ENCODE measurements at places on chromosomes 5 and 9.
A peak's percentile ranks its signal among the peaks of the same experiment; 100 is the strongest.

- peak; percentile 77 for DNase-seq
Measured at GRCh38 chr5:113382731-113383130, 52.1 kb downstream of the TSSK1B start.

DNA sequence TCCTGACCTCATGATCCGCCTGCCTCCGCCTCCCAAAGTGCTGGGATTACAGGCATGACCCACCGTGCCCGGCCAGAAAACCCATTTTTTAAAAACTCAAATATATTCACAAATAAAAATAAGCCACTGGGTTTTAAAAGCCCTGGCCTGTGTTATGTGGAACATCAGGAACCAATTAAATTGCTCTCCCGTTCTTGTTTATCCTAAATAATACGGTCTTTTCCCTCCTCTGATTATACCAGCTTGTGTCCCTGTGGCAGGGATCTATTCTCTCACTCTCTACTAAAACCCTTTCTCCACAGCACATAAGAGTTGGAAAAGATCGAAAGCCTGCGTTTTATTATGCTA is 30.1 kb upstream of the LPAR1 start:
- DNase-seq: no peak

- no peak for DNase-seq
Measured at GRCh38 chr5:128877476-128877875, 87.8 kb upstream of the SLC27A6 start.

DNA sequence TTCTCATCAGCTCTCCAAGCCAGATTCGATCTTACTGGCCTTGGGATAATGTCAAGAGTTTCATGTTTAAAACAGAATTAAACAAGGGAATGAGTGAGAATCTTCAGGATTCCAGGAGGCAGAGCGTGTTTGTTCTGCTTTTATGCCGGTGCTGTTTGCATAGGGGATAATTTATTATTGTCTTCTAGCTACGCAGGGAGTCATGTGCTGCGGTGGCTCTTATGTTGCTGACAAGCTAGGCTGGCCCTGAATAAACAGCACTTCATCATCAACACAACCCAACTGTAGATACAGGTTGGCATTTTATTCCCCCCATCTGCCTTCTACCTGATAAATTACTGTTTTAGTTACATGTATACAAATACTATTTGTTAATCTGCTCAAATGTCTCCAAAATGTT is 47.1 kb upstream of the PCA3 start:
- DNase-seq: no peak

- no peak for DNase-seq
Measured at GRCh38 chr5:91443761-91444467, 60.8 kb upstream of the ARRDC3 start.

DNA sequence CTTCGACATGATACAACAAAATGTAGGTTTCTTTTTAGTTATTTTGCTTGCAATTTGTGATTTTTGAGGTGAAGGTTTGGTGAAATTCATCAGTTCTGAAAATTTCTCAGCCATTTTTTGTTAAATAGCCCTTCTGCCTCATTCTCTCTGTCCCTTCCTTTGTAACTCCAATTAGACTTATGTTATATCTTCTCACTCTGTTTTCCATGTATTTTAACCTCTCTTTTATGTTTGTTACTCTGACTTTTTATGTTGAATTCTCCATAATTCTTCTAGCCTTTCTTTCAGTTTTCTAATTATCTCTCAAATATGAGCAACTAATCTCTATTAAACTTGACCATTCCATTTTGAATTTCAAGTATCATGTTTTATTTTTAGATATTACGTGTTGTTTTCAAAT is 172.2 kb upstream of the VCAN start:
- no peak for DNase-seq

- no peak for DNase-seq
Measured at GRCh38 chr5:24433555-24433954, 211.2 kb downstream of the CDH10 start.

- no peak for DNase-seq
Measured at GRCh38 chr5:125006011-125006685, 259.7 kb upstream of the ZNF608 start.

GRCh38 chr9:117103438-117104110 is 311.3 kb downstream of the ASTN2 start:
- no peak for DNase-seq

- DNase-seq: peak; percentile 11
Measured at GRCh38 chr9:29773676-29774075, 2200.4 kb upstream of the C9orf72 start.

DNA sequence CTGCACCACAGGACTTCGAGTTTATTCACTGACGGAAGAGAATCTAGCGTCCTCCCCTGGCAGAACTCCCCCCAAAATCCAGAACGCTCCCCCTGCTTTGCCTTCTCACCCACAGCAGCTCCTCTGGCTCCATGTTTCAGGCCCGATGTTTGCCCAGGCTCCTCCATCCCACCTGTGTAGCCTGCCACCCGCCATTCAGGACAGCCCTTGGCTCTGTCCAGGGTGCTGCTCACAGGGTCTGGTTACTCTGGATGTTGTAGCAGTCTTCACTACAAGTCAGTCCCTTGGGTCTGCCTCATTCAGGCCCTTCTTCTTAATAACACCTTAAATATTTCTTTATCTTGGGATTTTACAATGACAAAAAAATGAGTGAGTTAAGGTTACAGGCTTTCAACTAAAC is 41.3 kb upstream of the SV2C start:
- no peak for DNase-seq

DNA sequence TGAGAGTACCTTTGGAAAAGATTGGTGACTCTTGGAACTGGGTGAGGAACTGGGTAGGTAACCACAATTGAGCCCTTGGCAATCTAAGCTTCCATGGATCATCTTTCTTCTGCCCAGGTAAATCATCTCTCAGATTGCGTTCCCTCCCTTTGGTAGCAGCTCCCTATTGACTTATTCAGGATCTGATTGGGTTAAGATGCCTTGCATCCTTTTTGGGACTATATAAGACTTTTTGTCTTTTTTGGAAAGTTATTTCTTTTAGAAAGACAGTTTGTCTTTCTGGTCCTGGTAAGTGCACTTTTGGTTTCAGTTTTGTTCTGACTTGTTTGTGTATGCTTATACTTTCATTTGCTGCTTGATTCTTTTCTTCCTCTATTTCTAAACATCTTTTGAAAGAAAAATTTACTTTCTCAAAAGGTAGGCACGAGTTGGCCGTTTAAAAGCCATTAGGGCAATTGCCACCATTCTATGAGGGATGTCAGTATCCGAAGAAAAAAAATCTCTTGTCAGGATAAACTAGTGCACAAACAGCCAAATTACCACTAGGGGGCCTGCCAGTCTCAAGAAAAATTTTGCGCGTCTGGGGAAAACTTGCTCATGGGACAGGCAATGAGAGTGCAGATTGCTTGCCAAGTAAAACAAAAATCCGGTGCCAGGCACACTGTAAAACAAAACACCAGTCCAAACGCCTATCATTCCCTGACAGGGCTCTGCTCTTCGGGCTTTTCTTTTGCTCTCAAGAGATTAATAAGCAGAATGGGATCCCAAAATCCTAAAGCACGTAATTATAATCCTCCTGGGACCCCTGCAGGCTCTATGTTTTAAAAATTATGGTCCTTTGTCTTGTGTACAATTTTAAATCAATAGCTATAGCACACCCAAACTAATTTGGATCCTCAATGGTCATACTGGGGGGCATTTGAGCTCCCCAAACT is 12.8 kb downstream of the OR1J1 start:
- peak; percentile 80 for DNase-seq

- DNase-seq: no peak
Measured at GRCh38 chr5:156825688-156826087, 24.4 kb upstream of the PPP1R2B start.

- no peak for DNase-seq
Measured at GRCh38 chr5:606061-606460, 6.1 kb upstream of the CEP72 start.

DNA sequence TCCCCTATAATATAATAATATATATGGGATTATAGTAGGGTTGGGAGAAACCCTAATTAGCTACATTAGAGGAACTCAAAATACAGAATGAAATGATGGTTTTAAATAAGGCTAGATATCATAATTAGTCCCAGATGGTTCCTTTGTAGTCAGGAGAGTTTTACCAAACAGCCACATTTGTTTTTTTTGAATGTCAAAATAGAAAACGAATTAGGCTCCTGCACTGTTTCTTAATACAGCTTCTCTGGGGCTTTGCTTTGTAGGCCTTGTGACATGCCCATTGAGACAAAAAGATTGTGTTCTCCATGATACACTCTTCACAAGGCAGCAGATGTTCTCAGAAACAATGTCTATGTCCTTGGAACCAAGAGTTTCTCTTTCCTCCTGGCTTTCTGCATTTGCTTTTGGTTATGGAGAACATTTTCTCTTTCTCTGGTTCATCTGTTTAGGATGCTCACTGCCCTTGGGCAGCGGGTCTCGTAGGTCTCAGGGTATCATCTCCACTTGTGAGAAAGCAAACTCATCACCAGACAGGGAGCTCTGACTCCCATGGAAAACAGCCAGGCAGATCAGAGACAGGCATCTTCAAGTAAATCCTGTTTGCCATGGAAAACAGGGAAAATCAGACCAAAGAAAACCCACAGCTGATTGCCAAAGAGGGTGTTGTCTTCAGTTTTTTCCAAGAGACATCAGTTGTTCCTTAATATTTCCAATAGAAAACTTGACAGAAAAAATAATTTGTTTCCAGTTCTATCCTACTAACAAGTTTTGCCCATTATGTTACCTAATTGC is 54.1 kb upstream of the RPS23 start:
- DNase-seq: no peak

GRCh38 chr9:9100070-9100469 is 1300.5 kb upstream of the DMAC1 start:
- DNase-seq: no peak

GRCh38 chr5:140360681-140361479 is 886 bp downstream of the SLC4A9 start:
- DNase-seq: no peak

GRCh38 chr5:113062869-113063508 is 86.4 kb downstream of the DCP2 start:
- no peak for DNase-seq

DNA sequence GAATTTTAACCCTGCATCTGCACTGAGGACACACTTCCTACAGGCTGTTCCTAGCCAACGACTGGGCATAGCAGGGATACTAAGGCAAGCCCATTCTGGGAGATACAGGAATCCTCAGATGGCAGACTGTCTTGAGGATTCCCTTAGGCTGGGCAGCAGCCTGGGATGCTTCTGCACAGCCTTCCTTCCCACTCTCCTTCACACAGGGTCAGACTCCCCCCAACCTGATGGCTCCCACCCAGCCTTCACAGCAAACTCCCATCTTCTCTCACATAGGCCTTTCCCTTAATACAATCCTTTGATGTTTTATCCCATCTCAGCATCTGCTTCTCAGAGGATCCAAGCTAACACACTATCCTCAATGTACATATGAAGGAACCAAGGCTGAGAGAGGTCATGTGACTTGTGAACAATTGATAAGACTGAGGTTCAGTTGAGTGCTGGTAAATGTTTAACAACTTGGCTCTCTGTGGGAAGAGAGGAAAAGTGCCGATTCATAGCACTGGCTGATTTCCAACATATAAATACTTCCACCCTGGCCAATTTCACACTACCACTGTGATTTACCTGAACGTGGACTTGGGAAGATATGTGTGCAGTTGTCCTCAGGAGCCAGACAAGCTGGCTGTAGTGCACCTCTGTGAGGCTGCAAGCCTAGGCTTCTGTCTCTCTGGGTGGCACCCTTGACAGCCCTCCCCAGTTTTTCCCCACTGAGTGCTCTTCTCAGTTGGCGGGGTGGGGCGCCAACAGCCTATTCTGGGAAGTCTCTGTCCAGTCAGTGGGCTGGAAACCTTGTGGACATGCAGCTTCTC is 120.2 kb upstream of the TRIM32 start:
- no peak for DNase-seq

DNA sequence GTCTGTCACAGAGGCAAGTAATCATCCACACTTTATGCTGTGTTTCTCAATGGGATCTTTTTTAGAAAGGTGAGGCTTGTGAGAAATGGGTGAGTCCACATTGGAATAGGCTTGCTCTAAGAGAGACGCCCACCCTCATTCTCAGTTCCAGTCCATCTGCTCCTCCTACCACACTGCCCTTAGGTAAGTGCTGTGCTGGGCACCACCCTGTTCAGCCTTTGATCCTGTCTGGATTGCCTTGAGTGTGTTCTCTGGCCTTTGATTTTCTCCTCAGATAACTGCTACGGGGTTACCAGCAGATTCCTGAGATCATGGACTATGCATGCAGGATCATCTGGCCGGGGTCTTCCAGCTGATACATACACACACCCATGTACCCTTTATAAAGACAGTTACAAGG is 328.6 kb downstream of the KDM4C start:
- DNase-seq: no peak

- no peak for DNase-seq
Measured at GRCh38 chr5:103035701-103036100, 84.2 kb downstream of the GIN1 start.

GRCh38 chr9:98607152-98607551 is 101.6 kb downstream of the GABBR2 start:
- DNase-seq: no peak

GRCh38 chr9:129755151-129755550 is 2.3 kb upstream of the PTGES start:
- DNase-seq: no peak

DNA sequence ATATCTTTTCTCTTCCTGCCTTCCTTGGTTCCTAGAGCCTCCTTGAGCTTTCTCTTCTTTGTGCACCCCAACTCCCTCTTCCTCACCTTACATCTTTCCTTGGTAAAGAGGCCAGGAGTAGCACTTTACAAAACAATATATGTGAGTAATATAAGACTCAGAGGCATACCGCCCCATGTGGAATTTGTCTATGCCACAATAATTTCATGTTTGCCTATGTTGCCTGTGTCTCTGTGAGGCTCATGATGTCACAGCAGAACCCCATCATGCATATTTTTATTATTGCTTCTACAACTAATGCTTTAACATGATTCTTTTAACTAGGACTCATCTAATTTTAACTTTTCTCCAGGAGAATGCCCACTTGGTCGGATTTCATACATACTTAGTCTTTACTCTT is 15.0 kb upstream of the LVRN start:
- peak; percentile 36 for DNase-seq

GRCh38 chr9:34170237-34170991 is 8.4 kb upstream of the UBAP1 start:
- DNase-seq: no peak

DNA sequence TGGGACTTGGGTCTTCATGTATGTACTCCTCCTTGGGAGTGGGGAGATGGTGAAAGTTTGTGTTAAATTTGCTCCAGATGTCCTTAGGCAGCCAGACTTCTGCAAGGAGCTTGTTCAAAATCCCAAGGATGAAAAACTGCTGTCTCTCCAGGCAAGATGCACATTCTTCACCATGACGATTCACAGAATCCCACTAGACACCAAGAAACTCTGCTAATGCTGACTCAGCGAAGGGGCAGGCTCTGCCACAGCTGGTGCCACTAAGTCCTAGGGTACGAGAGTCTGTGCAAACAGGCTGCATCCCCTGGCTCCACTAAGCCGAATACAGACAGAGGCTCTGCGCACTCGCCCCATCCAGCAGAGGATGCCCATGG is 71.1 kb downstream of the OLFM1 start:
- DNase-seq: no peak
